ENCODE measurements at places on chromosomes 1 and 21.

DNA sequence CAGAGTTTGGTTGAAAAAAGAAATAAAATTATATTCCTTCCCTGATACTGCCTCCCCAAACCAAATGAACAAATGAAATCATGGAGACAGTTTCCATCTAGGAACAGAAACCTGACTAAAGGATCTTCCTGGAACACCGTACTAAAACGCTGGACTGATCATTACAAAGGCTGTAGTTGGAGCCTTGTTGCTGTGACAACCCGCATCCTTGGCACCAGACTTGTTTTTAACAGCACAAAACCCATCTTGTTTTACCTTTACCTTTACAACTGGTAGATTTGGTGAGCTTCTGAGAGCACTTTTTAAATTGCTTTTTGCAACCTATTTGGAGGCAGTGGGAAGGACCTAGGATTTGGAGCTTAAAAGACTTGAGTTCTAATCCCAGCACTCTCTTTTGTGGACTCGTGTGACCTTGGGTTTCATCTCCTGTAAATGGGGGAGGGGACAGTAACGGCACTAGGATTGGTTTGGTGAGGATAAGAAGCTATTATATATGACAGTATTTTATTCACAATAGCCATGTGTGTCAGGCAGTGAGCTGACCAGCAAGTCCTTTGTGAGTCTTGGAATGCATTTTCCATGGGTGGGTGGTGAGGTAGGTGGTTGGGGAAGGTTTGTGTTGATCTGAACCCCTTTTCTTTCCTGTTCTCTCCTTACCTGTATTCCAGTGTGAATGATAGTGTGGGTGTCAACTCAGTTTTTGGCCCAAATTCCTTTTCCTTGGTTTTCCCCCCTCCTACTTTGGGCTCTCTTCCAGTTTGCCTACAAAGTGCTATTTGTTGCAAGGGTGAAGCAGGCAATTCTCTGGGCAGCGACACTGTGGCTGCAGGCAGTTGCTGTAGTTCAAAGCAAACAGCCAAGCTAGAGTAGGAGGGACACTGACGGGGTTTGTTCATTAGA, 12.6 kb downstream of the LRRC8D start:
- peak; percentile 90 for DNase-seq

- peak; percentile 73 for DNase-seq
Observed at GRCh38 chr1:24443241-24443656, 27.6 kb downstream of the NIPAL3 start.

DNA sequence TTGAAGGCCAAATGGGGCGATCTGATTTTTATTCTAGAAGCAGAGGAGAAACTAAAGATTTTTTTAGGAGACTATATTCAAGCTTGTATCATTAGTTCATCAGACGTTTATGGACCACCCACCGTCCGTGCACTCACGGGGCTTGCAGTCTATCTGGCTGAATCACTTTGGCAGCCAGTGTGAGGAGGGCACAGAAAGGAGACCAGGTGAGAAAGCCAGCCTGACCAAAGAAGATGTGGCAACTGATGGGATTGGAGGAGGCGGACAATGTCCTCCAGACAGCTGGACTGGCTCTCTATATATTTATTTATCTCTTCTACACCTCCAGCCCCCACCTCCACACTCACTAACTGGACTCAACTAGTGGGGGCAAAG, 822 bp upstream of the ELOVL1 start:
- DNase-seq: no peak

DNA sequence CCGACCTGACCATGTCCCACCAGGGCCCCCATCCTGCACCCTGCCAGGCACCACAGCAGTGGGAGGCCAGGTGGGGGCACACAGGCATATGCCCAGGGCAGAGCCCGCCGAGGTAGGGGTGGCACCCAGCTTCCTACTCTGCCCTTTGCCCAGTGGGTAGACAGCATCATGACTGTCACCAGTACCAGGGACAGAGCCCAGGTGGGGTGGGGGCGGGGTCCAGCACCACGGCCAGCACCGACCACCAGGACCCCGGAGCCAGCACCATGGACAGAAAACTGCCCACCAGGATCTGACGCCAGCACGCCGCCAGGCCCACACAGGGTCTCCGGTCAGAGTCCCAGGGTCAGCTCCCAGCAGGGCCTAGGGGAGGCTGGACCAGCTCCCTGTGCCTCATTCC, 3.8 kb downstream of the TAS1R3 start:
- no peak for DNase-seq

- no peak for DNase-seq
Observed at GRCh38 chr1:232111611-232112010, 485.0 kb downstream of the DISC1 start.

- no peak for DNase-seq
Observed at GRCh38 chr1:24341260-24341659, 22.1 kb downstream of the GRHL3 start.

DNA sequence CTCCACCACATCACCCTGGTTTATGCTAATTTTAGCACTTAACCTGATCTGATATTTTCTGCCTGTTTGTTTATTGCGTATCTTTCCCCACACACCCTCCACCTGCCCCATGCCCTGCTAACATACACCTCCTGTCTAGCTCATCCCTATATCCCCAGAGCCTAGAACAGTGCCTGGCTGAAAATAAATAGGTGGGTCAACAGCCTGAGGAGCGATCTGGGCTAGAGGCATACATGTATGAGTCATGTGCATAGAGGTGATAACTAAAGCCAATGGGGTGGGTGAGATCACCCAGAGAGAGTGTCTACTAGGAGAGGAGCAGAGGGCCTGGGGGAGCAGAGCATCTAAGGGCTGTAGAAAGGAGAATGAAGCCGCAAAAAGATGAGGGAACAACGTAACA, 2.7 kb downstream of the HTR1D start:
- no peak for DNase-seq

DNA sequence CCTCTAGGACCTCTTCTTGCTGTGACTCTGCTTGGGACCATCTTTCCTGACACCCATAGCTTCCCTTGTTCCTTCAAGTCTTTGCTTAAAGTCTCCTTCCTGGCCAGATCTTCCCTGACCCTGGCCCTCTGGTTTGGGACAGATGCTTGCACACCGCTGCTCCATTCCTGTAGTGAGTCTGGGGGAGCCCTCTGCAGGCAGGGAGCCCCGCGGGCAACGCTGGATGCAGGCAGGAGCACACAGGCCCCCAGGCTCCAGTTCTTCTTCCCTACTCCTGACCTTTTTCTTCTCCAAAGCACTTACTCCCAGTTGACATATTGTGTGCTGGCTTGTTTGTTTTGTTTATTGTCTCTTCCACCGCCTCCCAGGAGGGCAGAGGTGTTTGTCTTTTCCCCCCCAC, 413.4 kb downstream of the CAMTA1 start:
- no peak for DNase-seq

GRCh38 chr1:204418174-204419063, 6.8 kb upstream of the PPP1R15B start:
- no peak for DNase-seq

- no peak for DNase-seq
Observed at GRCh38 chr1:27116232-27116631, 38.7 kb downstream of the SLC9A1 start.

GRCh38 chr1:211017075-211017718, 116.8 kb downstream of the KCNH1 start:
- DNase-seq: no peak

DNA sequence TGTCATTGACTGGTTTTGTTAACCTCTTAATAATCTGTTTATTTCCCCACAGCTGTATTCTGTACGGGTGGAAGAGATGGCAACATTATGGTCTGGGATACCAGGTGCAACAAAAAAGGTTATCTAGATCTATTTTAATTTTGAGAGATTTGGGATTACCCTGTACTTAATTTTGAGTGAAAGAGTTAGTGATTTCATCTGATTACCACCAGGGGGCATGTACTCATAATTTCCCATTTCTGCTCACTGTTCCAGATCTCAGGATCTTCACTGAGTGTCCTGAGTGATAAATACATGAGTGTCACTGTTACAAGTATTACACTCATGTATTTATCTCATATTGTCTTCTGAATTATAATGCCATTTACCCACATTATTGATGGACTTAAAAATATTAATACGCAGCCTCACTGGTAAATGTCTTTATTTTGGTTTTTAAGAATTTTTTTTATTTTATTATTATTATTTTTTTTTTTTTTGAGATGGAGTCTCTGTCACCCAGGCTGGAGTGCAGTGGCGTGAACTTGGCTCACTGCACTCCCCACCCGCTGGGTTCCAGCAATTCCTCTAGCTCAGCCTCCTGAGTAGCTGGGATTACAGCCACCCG, 27.4 kb downstream of the DTL start:
- DNase-seq: peak; percentile 18

- no peak for DNase-seq
Observed at GRCh38 chr1:26994020-26994786, 711 bp downstream of the TRNP1 start.

GRCh38 chr1:31084782-31085569, 19.5 kb upstream of the PUM1 start:
- DNase-seq: no peak

DNA sequence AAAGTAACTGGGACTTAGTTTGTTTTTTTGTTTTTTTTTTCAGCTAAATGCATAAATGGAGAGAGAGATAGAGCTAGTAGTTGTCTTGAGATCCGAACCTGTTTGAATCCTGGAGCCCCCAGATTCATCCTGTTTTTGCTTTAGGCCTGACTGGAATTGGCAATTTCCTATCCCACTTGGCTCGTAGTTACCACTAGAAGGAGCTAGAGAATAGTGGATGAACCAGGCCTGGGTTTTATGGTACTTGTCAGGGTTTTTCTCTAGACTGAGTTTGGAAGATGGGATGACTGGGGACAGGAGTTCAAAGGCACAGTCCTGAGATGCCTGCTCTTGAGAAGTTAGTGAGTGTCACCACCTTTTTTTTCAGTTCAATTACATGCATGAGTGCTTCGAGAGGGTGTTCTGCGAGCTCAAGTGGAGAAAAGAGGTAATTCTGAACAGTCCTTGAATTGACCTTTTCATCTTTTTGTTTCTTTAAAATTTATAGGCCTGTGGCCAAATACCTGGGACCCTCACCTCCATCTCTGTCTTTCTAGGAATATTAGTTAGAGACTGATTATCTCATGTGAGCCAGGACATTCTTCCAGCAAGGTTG, 23.4 kb downstream of the CELF3 start:
- no peak for DNase-seq

- DNase-seq: peak; percentile 72
Observed at GRCh38 chr1:160193091-160193819, 2.9 kb downstream of the CASQ1 start.

GRCh38 chr1:229430761-229431283, 3.1 kb downstream of the ACTA1 start:
- no peak for DNase-seq

- DNase-seq: no peak
Observed at GRCh38 chr1:211653293-211653692, 22.1 kb downstream of the NEK2 start.

- DNase-seq: no peak
Observed at GRCh38 chr1:87684194-87684593, 355.5 kb downstream of the LMO4 start.

GRCh38 chr1:187744665-187745064, 915.9 kb downstream of the PLA2G4A start:
- no peak for DNase-seq

DNA sequence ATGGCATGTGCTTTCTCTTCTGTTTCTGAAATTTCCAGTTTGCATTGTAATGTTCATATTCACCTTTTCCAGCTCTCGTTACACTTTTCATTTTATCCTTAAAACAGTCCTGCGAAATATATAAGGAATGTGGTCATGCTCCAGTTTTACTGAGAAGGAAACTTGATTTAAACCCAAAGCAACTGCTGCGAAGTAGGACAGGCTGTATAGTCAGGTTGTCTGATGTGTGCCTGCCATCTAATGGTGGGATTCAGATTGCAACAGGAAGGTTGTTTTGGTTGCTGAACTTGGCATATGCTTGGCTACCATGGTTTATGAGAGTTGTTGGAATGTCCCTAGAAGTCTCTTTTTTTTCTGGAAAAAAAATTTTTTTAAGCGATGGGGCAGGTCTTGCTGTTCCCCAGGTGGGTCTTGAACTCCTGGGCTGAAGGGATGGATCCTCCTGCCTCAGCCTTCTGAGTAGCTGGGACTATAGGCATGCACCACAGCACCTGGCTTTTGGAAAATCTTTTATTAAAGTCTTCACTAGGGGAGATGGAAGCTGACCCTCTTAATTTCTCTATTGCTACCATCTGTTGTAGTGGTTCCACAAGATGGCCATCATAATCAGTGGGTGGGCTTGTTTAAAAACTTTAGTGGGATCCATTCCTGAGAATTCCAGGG, 86.9 kb downstream of the UCK2 start:
- DNase-seq: peak; percentile 69

DNA sequence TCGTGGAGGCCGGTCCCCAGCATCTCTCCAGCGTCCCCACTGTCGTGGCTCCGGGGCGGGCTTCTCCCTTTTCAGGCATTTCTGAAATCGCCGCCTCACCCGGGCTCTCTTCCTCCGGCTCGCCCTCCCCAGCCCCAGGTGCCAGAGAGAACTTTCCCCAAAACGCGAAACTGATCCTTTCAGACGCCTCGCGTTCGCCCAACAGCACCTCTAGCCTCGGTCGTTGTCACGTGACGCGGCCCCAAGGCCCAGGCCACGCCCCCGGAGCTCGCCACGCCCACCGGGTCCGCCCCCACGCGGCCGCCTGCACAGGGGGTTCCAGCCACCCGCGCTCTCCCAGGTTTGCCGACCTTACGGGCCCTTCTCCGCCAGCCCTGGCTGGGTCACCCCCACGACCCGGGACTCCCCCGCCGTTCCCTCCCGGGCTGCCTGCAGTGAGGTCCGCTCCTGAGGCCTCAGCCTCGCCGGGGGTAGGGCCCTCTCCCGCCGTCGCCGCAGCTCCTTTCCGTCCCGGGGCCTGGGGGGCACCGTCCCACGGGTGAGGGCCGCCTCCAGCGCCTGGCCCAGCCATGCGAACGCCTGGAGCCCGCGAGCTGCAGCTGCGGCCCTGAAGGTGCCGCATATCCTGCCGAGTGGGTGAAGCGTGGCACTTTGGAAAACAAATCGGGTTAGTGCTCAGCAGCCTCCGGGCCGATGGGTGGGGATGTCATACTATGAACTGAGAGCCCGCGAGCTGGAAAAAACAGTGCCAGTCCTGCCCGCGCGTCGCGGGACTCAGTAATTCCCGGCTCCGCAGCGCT, 21.0 kb downstream of the H3-3A start:
- peak; percentile 80 for DNase-seq

DNA sequence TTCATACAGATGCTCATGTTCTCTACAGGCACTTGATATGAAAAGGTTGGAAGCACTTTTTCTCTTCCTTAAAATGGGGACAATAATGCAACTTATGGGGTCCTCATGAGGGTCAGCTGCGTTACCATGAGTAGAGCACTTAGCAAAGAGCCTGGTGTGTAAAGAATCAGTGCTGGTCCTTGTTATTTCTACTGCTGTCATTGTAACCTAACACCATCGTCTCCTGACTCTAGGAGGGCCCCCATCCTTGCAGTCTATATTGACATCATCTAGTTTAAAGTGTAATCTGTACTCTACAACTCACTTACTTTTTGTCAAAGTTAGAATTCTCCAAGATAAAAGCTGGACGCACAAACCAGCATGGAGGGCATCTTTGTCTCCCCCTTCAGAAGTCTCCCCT, 2.4 kb downstream of the CAPN9 start:
- DNase-seq: no peak

GRCh38 chr1:169491845-169492281, 6.1 kb upstream of the SLC19A2 start:
- peak; percentile 10 for DNase-seq

DNA sequence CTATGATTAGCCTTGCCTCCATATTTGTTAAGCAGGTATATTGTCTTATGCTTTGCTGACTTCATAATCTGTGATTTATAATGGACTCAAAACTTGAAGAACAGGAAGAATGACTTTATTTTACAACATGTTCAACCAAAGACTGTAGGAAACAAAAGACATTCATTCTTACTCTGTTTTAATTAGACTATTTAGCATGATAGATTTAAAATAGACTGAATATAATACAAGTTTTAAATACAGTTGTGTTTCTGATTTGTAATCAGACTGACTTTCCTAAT, 63.1 kb downstream of the CDC14A start:
- no peak for DNase-seq

- no peak for DNase-seq
Observed at GRCh38 chr1:24111996-24112779, at the start of gene MYOM3. Gene MYOM3, minus strand, starts transcription at chr1:24112135. Its CDS starts 3,499 bp downstream, at chr1:24108636.
